ENCODE measurements at places on chromosomes 5 and 9.

GRCh38 chr5:140988100-140988499 is 21.8 kb downstream of the PCDHAC2 start:
- DNase-seq: no peak

DNA sequence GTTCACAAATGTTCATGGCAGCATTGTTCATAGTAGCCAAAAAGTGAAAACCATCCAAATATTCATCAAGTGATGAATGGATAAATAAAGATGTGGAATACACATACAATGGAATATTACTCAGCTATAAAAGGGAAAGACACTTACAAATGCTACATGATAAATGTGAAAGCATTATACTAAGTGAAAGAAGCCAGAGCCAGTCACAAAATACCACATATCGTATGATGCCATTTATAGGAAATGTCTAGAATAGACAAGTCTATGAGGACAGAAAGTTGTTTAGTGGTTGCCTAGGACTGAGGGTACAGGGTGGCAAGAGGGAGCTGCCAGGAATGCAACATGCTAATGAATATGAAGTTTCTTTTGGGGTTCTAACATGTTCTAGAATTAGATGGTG is 148.7 kb downstream of the DEPDC1B start:
- DNase-seq: no peak

DNA sequence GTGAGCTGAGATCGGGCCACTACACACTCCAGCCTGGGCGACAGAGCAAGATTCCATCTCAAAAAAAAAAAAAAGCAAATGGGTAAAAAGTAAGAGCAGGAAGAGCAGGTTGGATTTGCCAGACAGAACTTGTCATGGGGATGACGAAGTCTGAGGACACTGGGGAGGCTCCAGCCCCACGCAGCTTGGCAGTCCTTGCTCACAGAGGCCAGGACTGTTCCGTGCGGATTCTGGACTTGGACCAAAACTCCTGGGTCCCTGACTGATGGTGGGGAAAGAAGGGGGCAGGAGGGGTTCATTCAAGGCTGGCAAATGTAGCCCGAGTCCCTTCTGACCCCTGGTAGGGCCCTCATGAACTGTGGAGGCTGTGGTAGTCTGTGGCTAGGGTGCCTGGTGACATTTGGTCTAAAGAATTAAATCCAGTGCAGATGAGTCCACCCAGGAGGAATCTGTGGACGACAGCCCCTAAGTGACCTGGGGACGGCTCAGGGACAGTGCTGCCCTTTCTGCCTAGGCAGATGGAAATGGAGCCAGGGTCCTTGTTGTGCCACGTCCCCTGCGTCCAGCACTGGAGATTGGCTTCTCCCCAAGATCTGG is 3.1 kb downstream of the FGD3 start:
- no peak for DNase-seq

DNA sequence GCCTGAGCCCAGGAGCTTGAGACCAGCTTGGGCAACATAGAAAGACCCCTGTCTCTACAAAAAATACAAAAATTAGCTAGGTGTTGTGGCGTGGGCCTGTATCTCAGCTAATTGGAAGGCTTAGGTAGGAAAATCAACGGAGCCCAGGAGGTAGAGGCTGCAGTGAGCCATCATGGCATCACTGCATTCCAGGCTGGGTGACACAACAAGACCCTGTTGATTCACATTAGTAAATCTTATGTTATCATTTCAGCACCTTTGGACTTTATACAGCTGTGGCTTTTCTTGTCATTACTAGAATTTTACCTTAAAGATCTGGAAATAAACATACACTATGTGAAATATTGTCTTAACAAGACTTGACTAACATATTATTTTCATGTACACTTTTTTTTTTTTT is 185.0 kb downstream of the ZNF608 start:
- no peak for DNase-seq

GRCh38 chr5:36244076-36244475 is 2.4 kb upstream of the NADK2 start:
- DNase-seq: no peak

GRCh38 chr5:154172785-154173184 is 17.7 kb upstream of the GALNT10 start:
- no peak for DNase-seq

DNA sequence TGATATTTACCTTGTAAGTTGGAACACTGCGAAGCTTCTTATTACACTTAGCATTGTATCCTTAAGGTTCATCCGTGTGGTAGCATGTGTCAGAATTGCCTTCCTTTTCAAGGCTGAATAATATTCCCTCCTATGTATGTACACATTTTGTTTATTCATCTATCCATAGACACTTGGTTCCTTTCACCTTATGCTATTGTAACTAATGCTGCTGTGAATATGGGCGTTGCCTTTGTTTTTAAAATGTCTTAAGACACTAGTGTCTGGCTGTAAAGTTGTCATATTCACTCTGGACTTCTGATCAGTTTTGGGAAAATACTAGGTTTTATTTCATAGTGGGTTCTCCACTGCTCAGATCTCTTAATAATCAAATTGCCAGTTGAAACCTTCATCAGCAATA is 383.3 kb upstream of the PRR16 start:
- DNase-seq: no peak

- DNase-seq: peak; percentile 72
Observed at GRCh38 chr5:14011089-14012020, 66.9 kb upstream of the DNAH5 start.

DNA sequence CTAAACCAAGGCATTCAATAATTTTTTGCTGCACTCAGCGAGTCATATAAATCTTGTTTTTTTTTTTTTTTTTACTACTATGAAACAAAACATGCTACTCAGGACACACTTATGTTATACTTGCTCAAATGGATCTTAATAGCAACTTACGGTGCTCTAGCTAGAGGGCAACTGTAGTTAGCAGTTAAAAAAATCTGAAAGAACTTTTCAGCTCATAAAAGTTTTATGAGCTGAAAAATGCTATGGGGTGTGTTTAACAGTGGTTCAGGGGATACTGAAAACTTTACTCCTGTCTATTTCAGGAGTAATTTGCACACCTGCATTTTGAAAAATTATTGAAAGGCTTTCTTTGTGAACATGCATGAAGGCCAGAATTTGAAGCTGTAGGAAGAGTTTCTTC is 53.4 kb downstream of the VCAN start:
- no peak for DNase-seq
